Iris pigment epithelial cell (primary cell): ENCODE measurements at places on chromosomes 4 and X.

- DNase-seq = no peak
Observed at GRCh38 chr4:169675825-169676224, 55.4 kb downstream of the CLCN3 start.

- DNase-seq = no peak
Observed at GRCh38 chr4:14767142-14767541, 235.1 kb upstream of the CPEB2 start.

DNA sequence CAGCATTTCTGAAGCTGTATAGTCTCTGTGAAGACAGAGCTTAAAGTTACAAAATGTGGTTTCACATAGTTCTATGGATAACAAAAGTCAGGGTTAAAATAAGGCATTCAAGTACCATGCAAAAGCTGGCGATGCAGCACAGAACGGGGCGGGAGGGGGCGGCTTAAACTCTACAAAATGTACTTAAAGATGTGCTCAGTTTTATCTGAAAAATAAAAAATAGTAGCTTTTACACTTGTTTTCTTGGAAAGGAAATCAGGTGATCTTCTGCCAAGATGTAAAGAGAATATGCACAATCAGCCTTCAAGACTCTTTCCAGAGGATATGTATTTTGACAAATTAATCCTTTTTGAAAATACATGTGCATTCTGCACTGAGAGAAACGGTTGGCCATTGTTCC lies 301.7 kb upstream of the EMCN start:
- DNase-seq = no peak

DNA sequence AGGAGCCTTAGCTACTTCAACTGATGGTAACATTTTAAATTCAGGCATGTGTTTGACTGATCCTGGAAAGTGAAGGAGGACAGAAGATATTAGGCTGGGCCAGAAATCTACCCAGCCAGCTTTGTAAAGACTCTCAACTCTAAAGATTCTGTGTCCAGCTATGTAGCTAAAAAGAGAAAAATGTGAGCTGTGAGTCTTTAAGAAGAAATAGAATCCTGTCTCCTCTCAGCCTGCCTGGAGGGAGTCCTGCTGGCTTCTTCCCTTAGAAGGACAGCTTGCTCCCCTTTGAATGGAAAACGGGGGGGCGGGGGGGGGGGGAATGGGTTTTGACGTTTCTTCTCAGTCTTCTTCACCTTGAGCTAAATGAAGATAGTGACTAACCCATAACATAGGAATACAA lies 54.3 kb upstream of the INTU start:
- DNase-seq = no peak

- DNase-seq = no peak
Observed at GRCh38 chrX:40806513-40807220, 71.3 kb upstream of the MED14 start.

GRCh38 chr4:56414135-56414670 lies 21.2 kb downstream of the PPAT start:
- peak; percentile 34 for DNase-seq

GRCh38 chr4:1711571-1712215 lies 426 bp downstream of the SLBP start:
- peak; percentile 76 for DNase-seq

DNA sequence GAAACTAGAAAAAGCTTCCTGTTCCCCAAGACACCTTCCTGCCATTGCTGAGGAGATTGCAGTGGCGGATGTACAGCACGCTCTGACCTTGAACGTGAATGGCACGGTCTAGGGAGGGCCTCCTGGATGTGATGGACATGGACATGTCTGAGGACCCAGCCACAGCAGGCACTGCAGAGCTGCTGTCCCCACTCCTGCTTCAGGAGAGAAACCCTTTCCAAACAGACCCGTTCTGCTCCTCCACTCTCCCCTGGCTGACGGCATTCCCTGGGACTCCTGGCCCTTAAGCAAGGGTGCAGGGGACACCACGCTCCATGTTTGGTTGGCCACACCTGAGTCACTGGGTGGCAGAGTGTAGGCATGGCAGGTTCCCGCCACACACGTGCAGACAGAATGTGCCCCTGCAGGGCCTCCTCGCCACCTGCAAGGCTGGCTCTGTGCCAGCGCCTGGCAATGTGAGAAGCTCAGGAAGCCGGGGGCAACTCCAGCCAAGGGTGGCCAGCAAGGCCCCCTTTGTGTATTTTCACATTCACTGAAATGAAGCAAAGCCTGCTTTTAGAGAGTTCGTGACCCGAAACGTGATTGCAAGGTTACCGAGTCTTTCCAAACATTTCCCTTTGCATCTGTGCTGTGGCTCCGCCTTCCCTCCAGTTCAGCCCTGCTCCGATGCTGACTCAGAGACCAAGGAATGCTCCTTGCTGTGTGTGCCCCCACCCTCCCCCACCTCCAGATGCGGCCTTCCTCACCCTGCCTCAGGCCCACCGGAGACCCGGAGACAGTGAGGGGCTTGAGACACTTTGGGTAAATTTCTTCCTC lies 46.1 kb downstream of the HTRA3 start:
- peak; percentile 83 for DNase-seq
